ENCODE measurements at places on chromosomes 2 and 18. TPM values are rescaled to one million over a fixed set of nuclear protein-coding genes. Genes with fewer than 3 reads are reported as not detected.

The GPR39 gene
- 0.22 TPM for total RNA-seq

The MC4R gene
- total RNA-seq, result not detected

The MYO1B gene
- 36.5 TPM for total RNA-seq

- no peak for DNase-seq
These were observed 493.9 kb upstream of the PIK3C3 start for GRCh38 chr18:41461114-41461513.

- peak; percentile 59 for DNase-seq
These were observed 49.0 kb upstream of the BIN1 start for GRCh38 chr2:127155947-127156346.

GRCh38 chr2:190718652-190719526, 70.0 kb downstream of the NAB1 start:
- DNase-seq, result no peak

DNA sequence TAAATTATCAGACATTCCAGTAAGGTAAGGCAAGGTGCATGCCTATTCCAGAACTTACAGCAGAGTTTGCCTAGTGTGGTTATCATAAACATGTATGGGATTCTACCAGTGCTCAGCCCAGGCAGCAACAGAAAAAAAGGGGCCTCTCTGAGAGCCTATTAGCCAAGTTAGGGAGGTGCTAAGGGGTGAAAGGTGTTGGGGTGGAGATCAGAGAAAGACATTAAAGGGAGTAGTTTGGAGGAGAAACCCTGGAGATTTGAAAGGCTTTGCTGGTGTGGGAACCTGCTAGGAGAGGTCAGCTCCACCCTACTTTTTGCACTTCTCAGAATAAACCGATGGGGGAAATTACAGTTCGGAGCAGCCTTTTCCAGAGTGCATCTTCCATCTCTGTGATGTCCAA, 2.9 kb downstream of the ARPC2 start:
- DNase-seq, result no peak

GRCh38 chr2:21289551-21289950, 165.8 kb downstream of the TDRD15 start:
- no peak for DNase-seq

DNA sequence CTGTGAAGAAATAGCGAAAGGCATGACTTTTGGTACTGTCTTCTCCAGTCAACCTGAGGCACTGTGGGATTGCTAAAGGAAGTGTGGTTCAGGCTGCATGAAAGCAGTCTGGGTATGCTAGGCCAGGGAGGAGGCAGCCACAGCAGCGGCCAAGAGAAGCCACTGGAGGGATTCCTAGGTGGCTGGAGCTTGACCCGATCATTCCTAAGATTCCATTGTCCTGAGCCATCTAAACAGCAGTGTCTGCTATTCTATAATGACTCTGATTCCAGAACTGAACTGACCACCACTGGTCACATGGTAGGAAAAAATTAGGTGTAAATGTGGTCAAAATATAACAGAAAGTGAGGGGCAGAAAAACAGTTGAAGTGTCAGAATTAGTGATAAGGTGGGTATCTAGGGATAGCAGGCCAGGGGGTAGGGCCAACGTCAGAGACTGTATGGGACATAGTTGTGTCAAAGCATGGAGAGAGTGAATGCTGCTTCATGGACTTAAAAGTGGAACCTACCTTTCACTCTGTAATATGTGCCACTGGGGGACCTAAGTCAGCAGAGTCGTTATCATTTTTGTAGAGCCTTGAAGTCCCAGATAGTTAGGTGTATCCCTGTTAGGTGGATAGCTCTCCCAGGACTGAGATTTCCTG, 204.6 kb downstream of the CTNNA2 start:
- no peak for DNase-seq

- no peak for DNase-seq
These were observed 189.1 kb downstream of the FSHR start for GRCh38 chr2:48965204-48965603.

GRCh38 chr18:63320975-63321265, 1.4 kb upstream of the BCL2 start:
- no peak for DNase-seq

DNA sequence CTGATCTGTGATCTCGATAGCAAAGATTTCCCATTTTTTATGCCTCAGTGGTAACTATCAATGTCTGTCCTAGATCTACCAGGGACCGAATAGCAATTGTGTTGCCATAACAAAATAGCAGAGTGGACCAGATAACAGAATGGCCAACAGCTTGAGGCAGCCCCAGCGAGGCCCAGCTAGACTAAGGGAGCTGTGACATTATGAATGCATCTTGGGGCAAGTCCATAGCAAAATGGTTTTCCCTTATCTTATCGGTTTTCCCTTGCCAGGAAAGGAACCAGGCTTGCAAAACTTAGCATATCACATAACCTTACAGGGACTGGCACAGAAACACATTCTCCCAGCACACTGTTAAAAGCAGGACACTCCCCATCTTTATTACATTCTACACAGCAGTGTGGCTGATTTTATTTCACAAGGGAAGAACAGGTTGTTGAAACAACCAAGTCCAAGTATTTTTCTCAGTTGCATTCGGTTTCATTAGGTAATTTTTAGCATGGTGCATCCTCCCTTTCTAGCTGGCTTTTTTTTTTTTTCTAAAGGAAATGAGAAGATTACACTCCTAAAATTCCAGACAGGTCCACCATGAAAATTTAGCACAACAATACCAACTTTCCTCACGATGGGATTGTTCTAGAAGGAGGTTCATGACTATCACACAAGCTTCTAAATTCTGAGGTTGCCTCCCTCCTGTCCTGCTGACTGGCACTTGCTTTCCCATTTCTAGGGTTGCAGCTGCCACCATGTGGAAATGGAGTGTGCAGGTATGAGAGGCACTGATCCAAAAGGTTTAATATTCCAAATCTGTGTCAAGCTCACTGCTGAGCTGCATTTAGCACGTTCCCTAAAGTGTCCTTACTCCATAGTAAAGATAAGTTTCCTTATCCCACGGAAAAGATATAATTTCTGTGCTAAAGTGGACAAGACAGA, 97.0 kb upstream of the SLC35G4 start:
- no peak for DNase-seq
